Nasal cavity respiratory epithelium epithelial cell of viscerocranial mucosa (primary cell): ENCODE measurements at places on chromosomes 7 and 10. TPM values are rescaled to one million over a fixed set of nuclear protein-coding genes. Genes with fewer than 3 reads are reported as not detected.

ETV1 gene
- total RNA-seq: 0.14 and 0.68 TPM in 2 replicates

CYP2C8 gene
- 0.14 and 0.34 TPM in 2 replicates for total RNA-seq

CTNNA3 gene
- total RNA-seq: under 0.01 and 0.21 TPM in 2 replicates

DYDC1 gene
- total RNA-seq: not detected in 2 replicates

NPM3 gene
- 84.9 and 140 TPM in 2 replicates for total RNA-seq

CDC14C gene
- 0.07 TPM in 1 of 2 replicates, not detected in the other for total RNA-seq

ABCB1 gene
- total RNA-seq: not detected in 2 replicates

SPOCK2 gene
- total RNA-seq: 0.21 and 0.34 TPM in 2 replicates

ARHGAP19 gene
- total RNA-seq: 7.2 and 7.9 TPM in 2 replicates

SPDYE5 gene
- total RNA-seq: not detected in 2 replicates
